DND-41 (cell line): ENCODE measurements at places on chromosomes 5 and 9.

GRCh38 chr5:124725040-124725434 lies 21.4 kb downstream of the ZNF608 start:
- H3K4me1 ChIP-seq: peaks cover 10% of the 10 kb centered on the region; the same call in 1 of the 2 replicates
- H3K27ac ChIP-seq: peak overlapping the region; percentile 71
- H3K4me3 ChIP-seq: peak overlapping the region; percentile 19; the same call in 1 of the 2 replicates
- peak; percentile 11 for DNase-seq
- no peaks in the 10 kb centered on the region for H3K36me3 ChIP-seq
- H3K27me3 ChIP-seq: no peaks in the 10 kb centered on the region

- H3K36me3 ChIP-seq: peaks cover 11% of the 10 kb centered on the region
- no peak overlapping the region for H3K27ac ChIP-seq
- no peaks in the 10 kb centered on the region for H3K27me3 ChIP-seq
- no peaks in the 10 kb centered on the region for H3K4me1 ChIP-seq
- DNase-seq: no peak
- no peak overlapping the region for H3K4me3 ChIP-seq
Observed at GRCh38 chr9:125218621-125219020, 18.3 kb downstream of the RABEPK start.

GRCh38 chr9:86991077-86991476 lies 43.8 kb upstream of the GAS1 start:
- DNase-seq: no peak
- H3K36me3 ChIP-seq: no peaks in the 10 kb centered on the region
- no peak overlapping the region for H3K4me3 ChIP-seq
- no peak overlapping the region for H3K27ac ChIP-seq

DNA sequence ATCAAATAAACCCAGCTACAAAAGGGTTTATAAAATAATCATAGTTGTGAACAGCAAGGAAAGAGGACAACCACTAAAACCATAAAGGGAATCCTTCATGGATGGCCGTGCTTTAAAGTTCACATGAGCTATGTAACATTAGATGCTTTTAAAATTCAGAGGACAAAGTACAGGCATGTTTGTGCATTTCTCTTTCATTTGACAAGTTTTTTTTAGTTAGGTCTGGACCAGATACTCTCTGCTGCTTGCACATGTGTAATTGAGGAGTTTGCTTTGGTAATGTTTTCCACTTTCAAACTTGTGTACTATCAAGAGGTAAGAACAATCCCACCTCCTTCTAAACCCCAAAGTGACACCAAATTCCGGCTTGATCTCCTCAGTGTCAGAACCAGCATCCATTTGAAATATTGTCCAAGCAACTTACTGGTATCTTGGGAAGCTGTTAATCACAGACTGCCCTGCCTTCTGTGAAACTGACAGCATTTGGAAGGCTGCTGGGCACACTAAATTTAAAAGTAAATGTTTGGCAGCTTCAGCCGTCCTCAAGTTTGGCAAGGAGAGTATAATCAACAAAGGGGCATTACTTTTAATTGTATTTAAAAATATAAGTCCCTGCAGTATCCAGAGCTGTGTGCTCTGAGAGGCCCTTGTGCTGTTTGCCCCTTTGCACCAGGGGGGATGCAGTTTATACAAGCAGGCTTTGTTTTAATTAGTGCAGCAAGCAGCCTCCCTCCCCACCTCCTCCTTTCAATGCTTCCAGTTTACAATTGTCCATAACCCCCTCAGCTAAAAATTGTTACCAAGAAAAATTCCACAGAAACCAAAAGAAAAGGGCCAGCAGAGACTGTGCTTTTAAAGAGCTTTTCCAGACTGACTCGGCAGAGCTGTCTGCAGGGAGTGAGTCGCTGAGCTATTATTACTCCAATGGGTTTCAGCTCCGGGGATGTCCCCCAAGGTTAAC lies 328.3 kb upstream of the MPDZ start:
- no peaks in the 10 kb centered on the region for H3K4me1 ChIP-seq
- H3K27me3 ChIP-seq: no peaks in the 10 kb centered on the region
- DNase-seq: no peak

DNA sequence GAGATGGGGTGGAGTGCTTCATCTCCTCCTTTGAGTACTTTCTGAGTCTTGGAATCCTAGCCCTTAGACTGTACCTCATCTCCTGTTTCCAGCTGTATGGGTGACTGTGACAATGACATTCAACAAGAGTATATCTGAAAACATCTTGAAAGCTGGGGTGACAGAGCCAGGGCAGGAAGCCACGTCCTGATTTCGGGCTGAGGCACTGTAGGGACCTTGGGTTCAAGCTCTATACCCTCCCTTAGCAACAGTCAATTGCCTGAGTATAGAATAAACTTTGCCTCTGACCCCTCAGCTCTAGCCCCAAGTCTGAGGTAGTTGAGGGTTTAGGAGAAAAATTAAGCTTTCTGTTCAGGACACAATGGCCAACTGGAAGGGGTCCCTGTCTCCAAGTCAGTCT lies 6.3 kb downstream of the FOXE1 start:
- H3K4me1 ChIP-seq: no peaks in the 10 kb centered on the region
- no peak for DNase-seq
- H3K4me3 ChIP-seq: no peak overlapping the region
- no peak overlapping the region for H3K27ac ChIP-seq
- H3K36me3 ChIP-seq: no peaks in the 10 kb centered on the region
- H3K27me3 ChIP-seq: peaks cover 5% of the 10 kb centered on the region

GRCh38 chr9:112809906-112810305 lies 59.3 kb downstream of the SNX30 start:
- no peaks in the 10 kb centered on the region for H3K4me1 ChIP-seq
- DNase-seq: no peak
- no peak overlapping the region for H3K27ac ChIP-seq
- no peaks in the 10 kb centered on the region for H3K36me3 ChIP-seq
- H3K4me3 ChIP-seq: no peak overlapping the region

- H3K27me3 ChIP-seq: peaks cover 5% of the 10 kb centered on the region
- no peaks in the 10 kb centered on the region for H3K4me1 ChIP-seq
- no peak for DNase-seq
- H3K4me3 ChIP-seq: no peak overlapping the region
- no peak overlapping the region for H3K27ac ChIP-seq
- H3K36me3 ChIP-seq: no peaks in the 10 kb centered on the region
Observed at GRCh38 chr5:61319388-61320146, 12.5 kb upstream of the ZSWIM6 start.
